AG09309 (cell line): ENCODE measurements at places on chromosomes 3 and 15.
A peak's percentile ranks its signal among the peaks of the same experiment; 100 is the strongest.

DNA sequence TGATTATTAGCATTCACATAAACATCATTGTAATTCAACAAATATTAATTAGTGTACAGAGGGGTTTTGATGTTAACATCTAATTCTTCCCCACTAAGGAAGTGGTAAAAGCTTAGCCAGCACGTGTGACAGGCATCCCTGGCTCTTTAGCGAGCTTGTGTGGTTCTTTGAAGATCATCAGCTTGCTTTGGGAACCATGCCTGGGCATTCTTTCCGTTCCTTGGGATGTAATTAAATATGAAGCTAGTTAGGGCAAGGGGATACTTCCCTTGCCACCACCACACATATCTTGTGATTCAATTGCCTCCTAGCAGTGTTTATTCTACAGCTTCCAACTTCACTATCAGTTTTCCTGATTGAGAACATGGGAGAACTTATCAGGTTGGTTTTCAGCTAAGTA is 246.5 kb downstream of the MYRIP start:
- DNase-seq = no peak

GRCh38 chr3:127134466-127134865 is 58.5 kb upstream of the PRR23E start:
- DNase-seq = no peak

DNA sequence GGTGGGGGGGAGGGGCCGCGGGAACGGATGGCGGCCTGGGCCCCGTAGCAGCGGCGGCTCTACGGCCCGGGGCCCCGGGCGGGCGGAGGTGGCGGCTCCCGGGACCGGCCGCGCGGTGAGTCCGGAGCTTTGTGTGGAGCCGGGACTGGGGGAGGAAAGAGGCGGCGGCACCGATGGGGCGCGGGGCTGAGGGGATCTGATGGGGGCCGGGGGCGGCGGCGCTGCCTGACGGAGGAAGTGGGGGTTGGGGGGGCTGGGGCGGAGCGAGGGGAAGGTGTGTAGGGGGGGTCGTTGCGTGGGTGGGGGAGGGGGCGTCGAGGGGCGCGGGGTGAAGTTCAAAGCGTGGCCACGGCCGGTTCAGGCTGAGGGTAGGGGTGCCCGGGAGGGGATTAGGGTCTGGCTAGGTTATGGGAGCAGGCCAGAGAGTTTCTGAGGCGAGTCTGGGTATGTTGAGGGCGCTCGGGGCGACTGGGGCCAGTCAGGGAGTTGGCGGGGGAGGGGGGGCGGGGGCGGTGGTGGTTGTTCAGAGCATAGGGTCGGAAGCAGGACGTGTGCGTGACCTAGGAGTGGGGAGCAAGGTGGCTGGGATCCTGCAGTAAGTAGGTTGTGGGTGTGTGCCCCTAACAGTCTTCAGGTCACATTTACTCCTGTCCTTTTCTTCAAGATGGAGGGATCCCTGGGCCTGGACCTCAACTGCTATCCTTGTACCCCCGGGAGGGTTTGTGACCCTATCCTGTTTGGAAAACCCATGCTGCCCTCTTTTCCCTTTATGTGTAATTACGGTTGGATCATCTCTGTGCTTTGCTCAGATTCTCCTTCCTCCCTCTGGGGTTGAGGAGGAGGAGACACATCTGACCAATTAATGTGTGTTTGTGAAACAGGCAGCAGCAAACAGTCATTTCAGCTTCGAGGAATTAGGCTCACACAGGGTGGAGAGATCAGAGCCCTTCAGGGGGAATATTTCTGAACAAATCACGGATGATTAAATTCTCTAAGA is 644 bp downstream of the ZNF609 start:
- DNase-seq = peak; percentile 56

- DNase-seq = no peak
These were observed 968 bp upstream of the TMEM266 start for GRCh38 chr15:76058714-76059319.
